ENCODE measurements at places on chromosomes 7 and 10. TPM values are rescaled to one million over a fixed set of nuclear protein-coding genes. Genes with fewer than 3 reads are reported as not detected.

Gene LRRC17
- total RNA-seq = 0.65 TPM

Gene NUTM2E
- 0.63 TPM for total RNA-seq

DNA sequence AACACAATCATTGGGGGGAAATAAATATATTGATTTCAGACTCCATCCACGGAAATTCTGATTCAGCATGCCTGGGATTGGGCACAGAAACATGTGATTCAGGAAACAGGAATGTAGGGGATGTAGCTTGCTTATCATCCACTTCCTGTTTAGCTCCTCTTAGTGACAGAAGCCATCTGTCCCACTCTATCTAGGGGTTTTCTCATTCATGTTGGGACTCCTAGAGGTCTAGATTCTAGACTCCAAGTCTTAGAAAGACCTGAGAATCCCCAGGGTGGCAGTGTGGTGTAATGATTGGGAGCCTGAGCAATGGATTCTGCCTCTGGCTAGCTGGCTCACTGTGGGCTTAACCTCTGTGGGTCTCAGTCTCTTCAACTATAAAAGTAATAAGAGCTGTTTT, 67.9 kb downstream of the CDK1 start:
- DNase-seq = no peak

Gene CCNJ
- total RNA-seq = 25.1 TPM

Gene MYOZ1
- total RNA-seq = 1.6 TPM

- DNase-seq = no peak
Measured at GRCh38 chr7:18958627-18959026, 158.8 kb downstream of the TWIST1 start.

GRCh38 chr7:106545275-106545674, 115.7 kb downstream of the CCDC71L start:
- DNase-seq = no peak

GRCh38 chr10:60920479-60920878, 23.5 kb downstream of the RHOBTB1 start:
- DNase-seq = no peak

DNA sequence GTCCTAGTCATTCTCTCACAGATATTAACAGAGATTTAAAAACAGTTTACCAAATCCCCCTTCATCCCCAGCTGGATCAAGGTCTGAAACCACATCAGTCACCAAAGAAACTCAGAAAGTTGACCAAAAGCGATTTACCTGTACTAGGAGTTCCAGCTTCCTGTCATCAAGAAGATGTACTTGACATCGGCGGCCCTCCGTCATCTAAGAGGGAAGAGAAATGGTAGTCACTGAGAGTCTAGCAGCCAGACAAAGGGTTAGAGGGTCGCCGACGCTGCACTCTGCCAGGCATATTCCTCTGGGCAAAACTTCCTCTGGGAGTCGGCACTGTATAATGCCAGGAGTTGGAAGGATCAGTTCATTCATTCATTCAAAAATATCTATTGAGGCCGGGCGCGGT, 271.9 kb downstream of the PRPF18 start:
- no peak for DNase-seq

DNA sequence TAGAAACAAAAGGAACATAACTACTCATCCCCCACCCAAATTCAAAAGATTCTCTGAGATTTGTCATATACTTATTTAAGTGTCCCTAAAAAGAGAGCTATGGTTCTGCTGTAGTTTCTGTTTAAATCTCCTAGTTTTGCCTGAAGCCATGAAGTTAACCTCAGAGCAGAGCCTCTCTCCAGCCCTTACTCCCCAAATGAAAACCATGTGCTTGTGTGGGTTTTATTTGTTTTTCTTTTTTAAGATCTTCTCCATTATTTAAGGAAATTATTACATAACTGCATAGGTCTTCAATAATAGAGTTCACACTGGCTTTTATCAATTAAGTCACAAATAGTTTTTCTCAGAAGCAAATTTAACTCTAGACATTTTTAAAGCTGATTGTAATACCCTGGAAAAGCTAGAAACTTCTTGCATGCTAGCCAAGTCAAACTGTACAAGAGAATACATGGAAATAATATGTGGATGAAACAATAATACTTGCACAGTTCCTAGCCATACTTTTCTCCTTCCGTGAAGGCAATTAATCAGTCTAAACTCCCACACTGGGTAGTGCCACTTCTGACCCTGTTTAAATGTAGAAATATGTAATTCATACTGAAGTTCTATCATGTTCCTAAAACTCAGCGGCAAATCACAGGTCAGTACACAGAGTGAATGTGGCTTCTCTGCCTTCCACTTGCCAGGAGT, 579.7 kb downstream of the SUGCT start:
- no peak for DNase-seq

GRCh38 chr10:80465839-80466590, 11.9 kb downstream of the TSPAN14 start:
- no peak for DNase-seq

Gene SOSTDC1
- total RNA-seq = not detected

DNA sequence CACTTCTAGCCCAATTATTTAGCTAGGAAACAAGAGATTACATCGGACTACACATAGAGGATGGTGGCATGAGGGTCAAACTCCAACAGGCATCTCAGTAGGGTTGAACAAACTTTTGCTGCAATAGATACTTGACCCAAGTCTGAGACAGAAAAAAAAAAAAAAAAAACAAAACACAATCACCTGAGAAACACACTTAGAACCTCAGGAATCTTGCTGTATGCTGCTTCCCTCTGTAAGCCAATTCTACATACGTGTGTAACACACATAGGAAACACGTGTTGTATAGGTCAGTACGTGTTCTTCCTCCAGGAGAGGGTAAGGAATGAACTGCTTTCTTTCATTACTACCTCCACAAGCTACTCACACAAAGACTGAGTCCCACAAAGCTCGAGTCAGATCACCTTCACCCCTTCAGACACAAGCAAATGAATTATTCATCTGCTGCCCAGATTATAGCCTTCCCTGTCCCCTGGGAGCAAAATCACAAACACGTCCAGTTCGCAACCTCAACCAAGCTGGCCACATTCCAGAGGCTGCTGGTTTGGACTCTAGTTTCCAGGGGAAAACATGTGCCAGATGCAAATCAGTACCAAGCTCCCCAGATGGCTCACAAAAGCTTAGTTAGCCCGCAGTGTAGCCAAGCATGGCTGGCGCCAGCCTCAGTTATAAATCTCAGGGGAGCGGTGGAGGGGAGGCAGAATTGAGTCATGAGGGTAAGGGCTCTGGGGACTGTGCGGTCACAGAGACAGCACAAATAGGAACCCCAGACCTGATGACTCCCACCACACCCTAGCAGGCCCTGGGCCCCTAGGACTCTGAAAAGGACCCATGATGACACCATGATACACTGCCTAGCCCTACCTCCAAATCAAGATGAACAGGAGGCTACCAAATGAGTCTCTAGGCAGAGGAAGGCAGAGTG, 15.1 kb downstream of the PSAP start:
- DNase-seq = no peak

- no peak for DNase-seq
Measured at GRCh38 chr7:53340220-53340619, 304.8 kb downstream of the POM121L12 start.

DNA sequence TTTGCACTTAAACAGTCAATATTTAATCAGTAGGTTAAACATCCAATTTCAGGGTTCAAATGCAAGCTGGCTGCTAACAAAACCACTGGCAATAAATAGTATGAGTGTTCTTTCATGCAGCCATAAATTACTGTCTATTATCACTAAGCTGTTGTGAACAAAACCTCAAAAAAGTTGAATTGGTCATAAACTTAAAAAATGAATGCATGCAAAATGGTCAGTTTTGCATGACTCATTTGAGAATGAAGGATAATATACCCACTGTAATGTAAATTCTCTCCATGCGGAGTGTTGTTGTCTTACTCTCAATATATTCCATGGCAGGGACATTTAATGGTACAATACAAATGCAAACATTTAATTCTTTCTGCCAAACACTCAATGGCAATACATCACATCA, 226.4 kb downstream of the MAGI2 start:
- DNase-seq = no peak

Gene CNNM1
- 2.8 TPM for total RNA-seq

Gene CTTNBP2
- 4.4 TPM for total RNA-seq

DNA sequence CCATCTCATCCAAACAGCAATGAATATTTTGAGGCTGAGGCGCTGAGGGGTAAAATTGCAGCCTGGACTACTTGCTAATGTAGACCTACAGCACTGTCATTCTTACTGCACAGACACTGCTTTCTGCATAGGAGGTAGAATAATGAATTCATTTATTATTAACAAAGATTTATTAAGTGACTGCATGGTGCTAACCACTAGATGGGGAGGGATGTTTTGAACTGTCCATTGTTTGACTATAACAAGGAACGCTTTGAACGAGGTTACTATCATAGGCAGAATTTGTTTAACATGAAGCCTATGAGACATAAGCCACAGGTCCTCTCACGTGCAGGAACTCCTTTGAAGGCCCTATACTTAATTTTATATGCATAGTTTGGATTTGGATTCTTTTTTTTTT, 143.8 kb downstream of the CFTR start:
- no peak for DNase-seq

- no peak for DNase-seq
Measured at GRCh38 chr7:131067220-131067619, 260.5 kb upstream of the MKLN1 start.

Gene KLF6
- 73.7 TPM for total RNA-seq

- no peak for DNase-seq
Measured at GRCh38 chr10:106513352-106513771, 651.1 kb downstream of the SORCS1 start.

GRCh38 chr7:100642534-100642907, 1.2 kb upstream of the TFR2 start:
- DNase-seq = peak; percentile 70

DNA sequence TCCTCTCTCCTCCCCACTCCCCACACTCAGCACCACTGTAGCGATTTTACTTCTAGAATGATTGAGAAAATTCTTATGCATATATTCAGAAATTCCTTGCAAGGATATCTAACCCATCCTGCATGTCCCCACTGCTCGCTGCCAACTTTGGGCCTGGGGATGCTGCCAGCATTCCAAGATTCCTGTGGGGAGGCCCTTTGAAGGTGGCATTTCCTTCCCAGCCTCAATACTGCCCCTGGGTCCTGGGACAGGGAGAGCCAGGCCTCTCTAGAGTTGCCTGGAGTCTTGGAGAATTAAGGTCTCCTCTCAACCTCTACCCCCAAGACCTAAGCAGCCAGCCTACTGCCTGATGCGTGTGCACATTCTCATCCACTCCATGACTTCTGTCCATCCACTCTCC, 303.5 kb downstream of the NEBL start:
- peak; percentile 48 for DNase-seq

DNA sequence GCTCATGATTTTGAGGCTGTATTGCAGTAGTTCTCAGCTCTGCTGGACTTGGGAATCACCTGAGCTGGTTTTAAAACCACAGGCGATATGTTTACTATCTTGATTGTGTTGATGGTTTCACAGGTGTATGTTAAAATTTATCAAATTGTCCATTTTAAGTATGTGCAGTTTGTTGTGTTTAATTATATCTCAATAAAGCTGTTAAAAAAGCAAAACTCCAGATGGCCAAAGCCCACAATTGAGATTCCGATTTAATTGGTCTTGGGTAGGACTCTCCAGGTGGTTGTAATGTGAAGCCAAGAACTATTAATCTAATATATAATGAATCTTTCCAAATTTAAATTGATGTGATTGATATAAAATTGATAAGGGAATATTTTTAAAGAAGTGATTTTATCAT, 48.6 kb downstream of the NRCAM start:
- DNase-seq = no peak

GRCh38 chr10:5466451-5467206, 32.7 kb downstream of the CALML5 start:
- peak; percentile 89 for DNase-seq

GRCh38 chr7:42127232-42127622, 109.8 kb downstream of the GLI3 start:
- no peak for DNase-seq

DNA sequence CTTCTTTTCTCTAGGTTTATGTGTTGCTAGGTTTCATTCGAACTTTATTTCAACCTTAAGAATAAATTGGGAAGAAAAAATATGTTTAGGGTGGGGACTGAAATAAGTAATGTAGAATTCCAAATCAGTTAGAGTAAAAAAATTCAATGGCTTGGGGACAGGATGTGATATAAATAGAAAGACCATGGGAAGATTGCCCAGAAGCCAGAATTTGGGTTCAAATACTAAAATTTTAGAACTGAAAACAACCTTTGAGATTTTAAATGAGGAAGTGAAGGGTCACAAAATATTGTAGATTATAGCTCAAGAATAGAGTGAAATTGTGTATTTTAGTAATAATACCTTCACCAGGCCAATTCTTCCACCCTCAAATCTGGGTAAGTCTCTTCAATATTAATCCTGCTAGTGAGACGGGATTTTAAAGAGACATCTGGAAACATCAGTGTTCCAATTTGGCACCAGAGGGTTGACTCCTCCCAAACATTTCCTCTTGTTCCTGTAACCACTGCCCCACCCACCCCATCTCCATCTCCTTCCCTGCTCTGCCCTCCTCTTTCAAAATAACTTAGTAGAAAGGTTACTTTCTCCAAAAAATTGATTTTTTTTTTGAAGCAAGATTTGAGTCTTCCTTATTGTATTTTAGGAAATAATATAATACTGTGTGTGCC, 51.3 kb upstream of the FAM3C start:
- DNase-seq = no peak

DNA sequence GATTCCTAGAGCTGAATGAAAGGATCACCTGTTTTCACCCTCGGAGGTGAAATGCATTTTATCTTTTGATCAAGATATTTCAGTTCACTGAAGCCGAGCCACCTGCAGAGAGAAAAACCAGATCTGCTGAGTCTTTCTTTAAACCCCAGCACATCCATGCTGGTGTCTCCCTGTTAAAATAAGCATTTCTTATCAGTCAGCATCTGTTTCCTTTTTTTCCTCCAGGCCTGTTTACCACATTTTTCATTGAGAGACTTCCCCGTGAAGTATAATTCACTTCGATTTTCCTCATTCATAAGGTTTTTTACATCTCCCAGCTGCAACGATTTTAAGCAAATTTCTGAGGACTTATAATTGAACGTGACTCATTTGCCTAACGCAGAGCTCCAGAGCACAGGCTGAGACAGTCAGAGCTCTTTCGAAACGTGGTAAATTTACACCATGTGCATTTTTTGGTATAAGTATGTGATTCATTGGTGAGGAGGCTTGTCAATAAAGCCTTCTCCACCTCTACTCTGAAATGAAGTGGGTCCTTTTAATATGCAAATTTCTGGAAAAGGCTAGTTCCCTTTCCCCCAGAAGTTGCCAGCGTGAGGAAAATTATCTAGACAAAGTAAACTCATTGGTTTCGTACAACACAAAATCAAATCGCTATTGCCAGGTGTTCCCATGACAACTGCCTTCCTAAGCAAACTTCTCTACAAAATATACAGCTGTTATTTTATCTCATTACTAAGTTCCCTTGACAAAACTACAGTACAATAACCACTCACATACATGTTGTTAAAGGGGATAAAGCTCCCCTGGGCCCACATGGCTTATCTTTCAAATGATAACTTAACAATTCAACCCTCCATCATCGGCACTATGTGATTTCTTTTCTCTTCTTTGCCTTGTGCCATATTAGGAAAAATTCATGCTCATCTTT, 374.8 kb upstream of the AKR1E2 start:
- no peak for DNase-seq

Gene ATAD1
- total RNA-seq = 68.0 TPM

Gene SPDYE6
- not detected for total RNA-seq

All from endodermal cell (in vitro differentiated cells).